ENCODE measurements at places on chromosomes 1 and 21.

GRCh38 chr1:85321237-85321964, 45.0 kb upstream of the BCL10 start:
- no peak for DNase-seq

GRCh38 chr1:156805766-156806511, 10.7 kb downstream of the SH2D2A start:
- no peak for DNase-seq

DNA sequence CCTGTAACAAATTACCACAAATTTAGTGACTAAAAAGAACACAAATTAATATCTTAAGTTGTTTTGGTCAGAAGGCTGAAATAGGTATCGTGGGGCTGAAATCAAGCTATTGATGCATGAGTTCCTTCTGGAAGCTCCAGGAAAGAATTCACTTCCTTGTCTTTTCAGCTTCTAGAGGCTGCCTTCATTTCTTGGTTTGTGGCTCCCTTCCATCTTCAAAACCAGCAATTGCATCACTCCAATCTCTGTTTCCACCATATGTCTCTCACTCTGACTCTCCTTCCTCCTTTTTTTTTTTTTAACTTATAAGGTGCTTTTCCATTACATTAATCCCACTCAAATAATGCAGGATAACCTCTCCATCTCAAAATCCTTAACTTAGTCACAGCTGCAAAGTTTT, 78.4 kb downstream of the OLFM3 start:
- DNase-seq: no peak

DNA sequence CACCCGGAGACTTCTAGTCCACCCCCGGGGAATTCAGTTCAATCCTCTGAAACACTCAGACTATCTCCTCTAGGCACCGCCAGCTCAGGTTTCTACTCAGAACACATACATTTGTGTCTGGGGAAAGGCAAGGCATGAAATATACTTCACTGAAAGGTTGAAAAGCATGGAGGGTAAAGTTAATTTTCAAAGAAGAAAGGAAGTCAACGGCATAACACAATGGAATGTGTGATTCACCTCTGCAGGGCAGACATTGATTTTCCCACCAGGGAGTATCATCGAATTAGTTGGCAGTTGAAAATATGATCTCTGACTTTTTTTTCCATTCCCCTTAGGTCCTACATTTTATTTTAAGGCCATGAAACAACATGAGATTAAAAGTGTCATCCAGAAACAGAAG, 669.4 kb downstream of the SMYD3 start:
- DNase-seq: no peak

DNA sequence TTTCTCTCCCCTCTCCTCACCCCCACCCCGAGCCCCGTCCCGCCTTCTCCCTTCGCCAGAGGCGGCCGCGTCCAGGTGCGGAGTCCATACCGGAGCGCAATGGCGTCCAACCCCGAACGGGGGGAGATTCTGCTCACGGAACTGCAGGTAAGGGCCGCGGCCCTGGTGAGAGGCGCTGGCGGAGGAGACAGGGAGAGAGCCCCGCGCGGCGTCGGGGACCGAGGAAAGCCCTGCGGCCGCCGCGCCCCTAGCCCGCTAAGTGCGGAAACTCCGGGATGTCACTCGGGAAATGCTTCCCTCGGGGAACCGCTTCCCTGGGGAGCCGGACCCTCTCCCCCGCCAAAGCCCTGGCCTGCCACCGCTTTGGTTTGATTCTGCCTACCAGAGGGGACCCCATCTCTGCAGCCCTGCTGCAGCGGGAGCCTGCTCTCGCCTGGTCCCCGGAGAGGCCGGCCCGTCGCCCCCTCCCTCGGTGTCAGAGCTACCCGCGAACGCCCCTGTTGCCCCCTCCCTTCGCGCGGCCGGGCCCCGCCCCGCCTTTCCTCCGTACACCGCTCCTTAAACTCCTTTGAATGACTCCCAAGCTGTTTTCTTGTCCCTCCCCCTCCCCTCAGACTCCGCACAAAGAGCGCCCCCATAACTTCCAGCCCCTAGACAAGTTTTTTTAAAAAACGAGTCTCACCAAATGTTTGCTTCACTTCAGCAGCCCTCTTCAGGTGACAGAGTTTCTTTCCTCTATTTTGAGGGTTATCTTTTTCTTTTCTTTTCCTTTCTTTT, 597 bp downstream of the PKN2 start:
- peak; percentile 21 for DNase-seq

- no peak for DNase-seq
Observed at GRCh38 chr1:36602184-36602583, 119.5 kb upstream of the CSF3R start.

- no peak for DNase-seq
Observed at GRCh38 chr1:175385316-175385715, 192.7 kb upstream of the KIAA0040 start.

DNA sequence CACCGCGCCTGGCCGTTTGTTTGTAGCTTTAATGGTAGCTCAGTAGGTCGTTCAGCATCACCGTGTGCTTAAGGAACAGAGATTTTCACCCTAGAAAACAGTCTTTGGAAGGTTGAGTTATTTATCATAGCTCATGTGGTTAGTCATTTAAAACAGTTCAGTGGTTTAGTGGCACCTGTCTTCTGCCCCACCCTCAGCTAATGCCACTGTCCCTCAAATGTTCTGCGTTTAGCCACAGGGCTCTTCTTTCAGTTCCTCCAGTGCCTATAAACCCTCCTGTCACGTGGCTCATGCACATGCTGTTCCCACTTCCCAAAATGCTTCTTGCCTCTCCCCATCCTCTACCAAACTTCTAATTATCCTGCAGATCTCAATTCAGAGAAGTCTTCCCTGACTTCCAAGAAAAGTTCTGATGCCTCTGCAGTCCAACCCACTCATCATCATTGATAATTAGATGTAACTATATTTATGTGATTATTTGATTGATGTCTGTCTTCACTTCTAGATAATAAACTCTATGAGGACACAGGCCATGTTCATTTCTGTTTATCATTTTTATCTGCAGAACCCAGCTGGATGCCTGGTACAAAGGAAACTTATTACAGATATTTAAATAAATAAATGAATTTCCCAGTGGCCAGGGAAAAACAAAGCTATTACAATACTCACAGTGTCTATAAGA, 14.4 kb upstream of the DIPK1A start:
- DNase-seq: no peak

DNA sequence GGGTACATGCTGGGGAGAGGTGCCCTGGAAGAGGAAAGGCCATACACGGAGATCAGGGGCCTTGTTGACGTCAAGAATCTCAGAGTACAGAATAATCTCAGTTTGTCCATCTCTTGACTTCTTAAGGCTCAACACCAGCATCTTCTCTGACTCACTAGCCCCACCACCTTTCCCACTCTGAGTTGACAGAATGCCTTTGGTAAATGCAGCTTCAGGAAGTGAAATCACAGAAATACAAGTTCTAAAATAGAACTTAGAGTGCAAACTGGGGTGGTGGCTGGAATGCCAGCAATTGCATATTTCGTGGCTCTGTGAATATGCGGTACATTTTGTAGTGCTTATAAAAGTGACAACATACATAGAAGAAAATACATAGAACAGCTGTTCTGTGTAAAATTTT, 1.6 kb downstream of the COG2 start:
- DNase-seq: no peak

- DNase-seq: no peak
Observed at GRCh38 chr1:18469514-18469913, 11.2 kb upstream of the KLHDC7A start.

DNA sequence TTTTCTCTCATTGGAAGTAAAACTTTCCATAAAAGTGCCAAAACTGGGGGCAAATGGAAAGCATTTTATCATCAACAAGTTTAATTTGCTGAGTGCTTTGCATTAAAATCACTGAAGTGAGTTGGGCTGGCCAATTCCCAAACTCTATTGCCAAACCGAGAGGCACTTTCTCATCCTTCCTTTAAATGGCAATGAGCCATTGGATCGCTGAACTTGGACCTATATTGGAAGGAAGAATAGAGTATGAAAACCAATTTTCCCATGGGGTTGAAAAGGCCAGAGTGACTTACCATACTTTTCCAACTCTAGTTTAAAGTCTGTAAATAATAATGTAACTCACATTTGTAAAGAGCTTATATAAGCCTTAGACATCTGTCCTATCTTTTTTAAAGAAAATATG, 189.1 kb upstream of the C1orf87 start:
- no peak for DNase-seq

GRCh38 chr1:160206421-160207117, 1.4 kb downstream of the PEA15 start:
- no peak for DNase-seq

DNA sequence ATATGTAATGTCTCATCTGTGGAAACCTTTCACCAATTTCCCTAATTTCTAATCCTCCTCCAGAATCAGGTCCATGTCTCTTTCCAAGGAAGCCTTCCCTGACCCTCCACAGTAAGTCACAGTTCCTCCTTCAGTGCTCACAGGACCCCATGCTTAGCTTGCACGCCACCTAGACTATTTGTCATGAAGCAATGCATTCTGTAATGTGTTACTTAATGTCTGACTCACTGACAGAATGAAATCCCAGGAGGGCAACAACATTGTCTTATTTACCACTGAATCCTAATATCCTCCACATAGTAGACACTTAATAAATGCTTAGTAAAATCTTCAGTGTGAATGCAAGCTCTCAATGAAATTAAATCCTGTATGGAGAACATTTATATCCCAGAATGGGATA, 245.9 kb upstream of the PLD5 start:
- no peak for DNase-seq

Measured in stimulated activated CD8-positive, alpha-beta memory T cell treated with anti-CD3 and anti-CD28 coated beads, Interleukin-4, amount 100 ng/mL, for 1 hour (primary cell).